Heart left ventricle (tissue), 16 donors: ENCODE measurements at places on chromosomes 2 and 18. TPM values are rescaled to one million over a fixed set of nuclear protein-coding genes. Genes with fewer than 3 reads are reported as not detected.

Gene CPO
- total RNA-seq, result 0.55 TPM

Gene PMAIP1
- 0.37 TPM for total RNA-seq

Gene PAX8
- not detected for total RNA-seq

Gene FABP1
- total RNA-seq, result not detected

Gene TNFRSF11A
- 1.6 TPM for total RNA-seq

Gene SMC6
- total RNA-seq, result 12.2 TPM

Gene ABCB11
- total RNA-seq, result not detected

DNA sequence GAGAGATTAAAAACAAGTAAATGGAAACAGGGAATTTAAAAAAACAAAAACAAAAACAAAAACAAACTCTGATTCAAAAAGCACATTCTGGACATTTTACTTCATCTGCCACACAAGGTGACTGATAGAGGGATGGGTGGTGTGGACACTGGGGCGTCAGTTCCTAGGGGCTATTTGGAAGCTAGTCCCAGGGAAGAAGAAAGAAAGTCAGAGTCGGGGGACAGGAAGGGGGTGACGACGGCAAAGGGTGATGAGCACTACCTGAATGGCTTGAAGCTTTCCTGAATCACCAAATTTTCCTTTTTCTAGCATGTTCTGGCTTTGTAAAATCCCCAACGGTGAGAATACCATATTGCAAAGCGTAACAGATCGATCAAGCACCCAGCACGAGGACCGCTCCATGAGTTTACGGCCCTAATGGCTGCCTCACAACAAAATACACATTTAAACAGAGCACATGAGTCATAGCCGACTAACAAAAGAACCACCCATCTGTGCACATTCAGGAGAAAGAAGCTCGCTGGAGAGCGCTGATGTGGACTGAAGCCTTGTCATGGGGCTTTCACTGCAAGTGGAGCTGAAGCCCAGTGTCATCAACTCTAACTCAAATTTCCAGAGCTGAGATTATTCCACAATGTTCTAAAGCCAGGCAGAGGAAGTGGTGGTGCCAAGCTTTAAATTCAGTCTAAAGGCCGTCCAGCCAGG is 178.9 kb downstream of the LNPK start:
- H3K36me3 ChIP-seq, result no peaks in the 10 kb centered on the region
- no peak overlapping the region for H3K4me3 ChIP-seq
- no peak for DNase-seq
- H3K27me3 ChIP-seq, result no peaks in the 10 kb centered on the region

GRCh38 chr2:100262555-100263320 is 59.6 kb downstream of the LONRF2 start:
- no peak overlapping the region for H3K4me3 ChIP-seq
- peaks cover 4% of the 10 kb centered on the region for H3K4me1 ChIP-seq
- H3K27me3 ChIP-seq, result no peaks in the 10 kb centered on the region
- no peak overlapping the region for H3K27ac ChIP-seq
- H3K36me3 ChIP-seq, result no peaks in the 10 kb centered on the region

- H3K4me3 ChIP-seq, result no peak overlapping the region
- no peak overlapping the region for H3K27ac ChIP-seq
- no peaks in the 10 kb centered on the region for H3K4me1 ChIP-seq
- no peaks in the 10 kb centered on the region for H3K27me3 ChIP-seq
- no peaks in the 10 kb centered on the region for H3K36me3 ChIP-seq
Measured at GRCh38 chr2:100630473-100630977, 67.7 kb downstream of the PDCL3 start.

DNA sequence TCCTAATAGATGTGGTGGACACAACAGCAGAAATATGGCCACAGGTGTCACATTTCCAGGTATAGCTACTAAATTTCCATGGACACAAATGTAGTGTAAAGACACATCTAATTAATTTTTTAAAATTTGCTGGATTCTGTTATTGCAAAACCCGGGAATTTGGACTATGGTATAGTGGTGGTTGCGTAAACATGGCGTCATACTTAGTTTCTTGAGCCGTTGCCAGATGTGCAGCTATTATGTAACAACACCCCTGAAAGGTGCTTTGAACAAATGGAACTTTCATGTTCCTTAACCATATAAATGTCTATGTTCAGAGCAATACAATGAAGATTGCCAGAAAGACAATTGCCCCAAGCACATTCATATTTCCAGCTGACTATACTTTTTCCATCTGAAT is 85.9 kb downstream of the HRH4 start:
- no peak overlapping the region for H3K4me3 ChIP-seq
- no peak overlapping the region for H3K27ac ChIP-seq
- no peaks in the 10 kb centered on the region for H3K4me1 ChIP-seq
- H3K27me3 ChIP-seq, result no peaks in the 10 kb centered on the region

DNA sequence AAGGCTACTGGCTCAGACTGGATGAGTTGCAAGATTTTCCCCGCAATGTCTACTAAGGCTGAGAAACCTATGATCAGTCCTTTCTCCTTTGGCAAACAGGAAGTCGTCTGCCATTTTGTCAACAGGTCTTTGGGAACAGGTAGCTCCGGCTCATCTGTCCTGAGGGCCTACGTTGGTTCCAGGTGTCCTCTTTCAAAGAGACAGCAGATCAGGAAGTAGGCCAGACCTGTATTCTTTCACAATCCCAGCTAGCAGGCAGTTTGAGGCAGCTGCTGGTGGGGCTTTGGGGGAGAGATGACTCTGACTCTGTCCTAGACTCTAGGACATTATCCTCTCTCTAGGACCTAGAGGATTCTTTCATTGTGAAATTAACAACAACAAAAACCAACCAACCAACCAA is 98.6 kb downstream of the ACTR2 start:
- H3K36me3 ChIP-seq, result peaks cover 49% of the 10 kb centered on the region
- H3K27ac ChIP-seq, result no peak overlapping the region
- H3K27me3 ChIP-seq, result no peaks in the 10 kb centered on the region
- no peak overlapping the region for H3K4me3 ChIP-seq
- no peak for DNase-seq

DNA sequence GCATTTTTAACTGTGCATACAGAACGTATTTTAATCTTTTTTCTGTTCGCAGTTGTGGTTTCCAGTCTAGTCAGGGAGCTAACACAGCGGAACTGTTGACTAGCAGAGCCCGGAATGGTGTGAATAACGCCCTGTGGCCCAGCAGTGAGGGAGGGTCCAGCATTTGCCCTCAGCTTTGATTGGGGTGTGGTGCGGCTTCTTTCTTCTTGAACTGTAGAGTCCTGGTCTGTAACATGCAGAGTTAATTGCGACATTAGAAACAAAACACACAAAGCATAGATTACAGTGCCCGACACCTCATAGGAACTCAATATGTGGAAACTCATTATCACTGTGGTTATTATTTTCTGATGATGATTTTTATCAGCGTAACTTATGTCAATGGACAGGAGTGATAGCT is 253.6 kb downstream of the SOX11 start:
- no peaks in the 10 kb centered on the region for H3K36me3 ChIP-seq
- H3K27ac ChIP-seq, result no peak overlapping the region
- no peak overlapping the region for H3K4me3 ChIP-seq
- H3K4me1 ChIP-seq, result no peaks in the 10 kb centered on the region

DNA sequence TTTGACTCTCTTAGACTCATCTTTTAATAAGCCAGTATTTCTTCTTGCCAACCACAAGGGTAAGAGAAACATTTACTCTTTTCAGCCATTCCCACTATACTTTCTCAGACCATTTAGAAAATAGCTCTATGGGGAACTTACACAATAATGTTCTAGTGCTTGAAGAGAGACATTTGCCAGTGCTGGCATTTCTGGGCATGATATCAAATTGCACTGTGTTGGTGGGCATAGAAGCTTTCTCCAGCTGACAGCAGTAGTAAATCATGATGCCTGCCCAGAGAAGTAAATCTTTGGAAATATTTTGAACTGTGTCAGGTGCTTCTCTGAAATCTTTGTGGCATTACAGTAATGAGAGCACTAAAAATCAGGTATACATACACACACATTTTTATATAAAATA is 346.6 kb downstream of the CBLN2 start:
- H3K27me3 ChIP-seq, result no peaks in the 10 kb centered on the region
- no peak overlapping the region for H3K27ac ChIP-seq
- no peaks in the 10 kb centered on the region for H3K4me1 ChIP-seq
- H3K4me3 ChIP-seq, result no peak overlapping the region

DNA sequence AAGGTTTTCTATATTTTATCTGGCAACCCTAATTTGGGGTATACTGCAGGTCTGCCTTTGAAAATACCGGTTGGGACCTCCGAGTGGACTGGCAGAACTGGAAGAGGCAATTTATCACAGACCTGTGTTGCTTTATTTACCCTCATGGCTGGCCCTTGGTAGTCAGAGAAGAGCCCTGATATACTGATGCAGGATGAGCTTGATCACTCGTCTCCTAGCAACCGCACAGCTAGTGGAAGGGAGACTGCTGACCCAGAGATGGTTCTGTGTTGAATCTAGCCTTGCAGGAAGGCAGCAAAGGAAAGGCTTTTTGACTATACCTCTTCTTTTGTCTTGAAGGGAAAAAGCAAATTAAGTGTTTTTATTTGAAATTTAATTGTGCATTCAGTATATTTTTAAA is 154.7 kb downstream of the EML6 start:
- H3K4me1 ChIP-seq, result no peaks in the 10 kb centered on the region
- H3K4me3 ChIP-seq, result no peak overlapping the region
- no peaks in the 10 kb centered on the region for H3K27me3 ChIP-seq
- DNase-seq, result no peak
- no peak overlapping the region for H3K27ac ChIP-seq

DNA sequence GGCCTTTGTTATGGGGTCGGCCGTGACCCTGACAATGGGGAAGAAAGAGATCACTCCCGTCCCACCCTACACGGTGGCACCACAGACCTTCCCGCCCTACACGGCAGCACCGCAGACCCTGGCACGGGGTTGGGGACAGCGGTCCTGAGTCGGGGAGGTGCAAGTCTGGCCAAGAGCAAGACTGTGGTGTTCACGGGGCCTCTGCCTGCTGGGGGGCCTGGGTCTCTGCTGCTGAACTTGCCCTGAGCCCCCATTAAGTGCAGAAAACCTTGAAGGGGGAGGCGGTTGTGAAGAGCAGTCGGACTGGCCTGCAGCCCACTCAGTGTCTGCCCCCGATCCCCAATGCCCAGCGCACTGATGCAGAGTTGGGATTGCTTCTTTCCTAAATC is 75.9 kb downstream of the SLC66A2 start:
- no peak overlapping the region for H3K4me3 ChIP-seq
- no peaks in the 10 kb centered on the region for H3K27me3 ChIP-seq
- H3K4me1 ChIP-seq, result no peaks in the 10 kb centered on the region
